ENCODE measurements at places on chromosomes 16 and 17. TPM values are rescaled to one million over a fixed set of nuclear protein-coding genes. Genes with fewer than 3 reads are reported as not detected.

Gene MRC2
- 1.6 TPM for total RNA-seq

Gene ODAD4
- total RNA-seq = 0.39 TPM

DNA sequence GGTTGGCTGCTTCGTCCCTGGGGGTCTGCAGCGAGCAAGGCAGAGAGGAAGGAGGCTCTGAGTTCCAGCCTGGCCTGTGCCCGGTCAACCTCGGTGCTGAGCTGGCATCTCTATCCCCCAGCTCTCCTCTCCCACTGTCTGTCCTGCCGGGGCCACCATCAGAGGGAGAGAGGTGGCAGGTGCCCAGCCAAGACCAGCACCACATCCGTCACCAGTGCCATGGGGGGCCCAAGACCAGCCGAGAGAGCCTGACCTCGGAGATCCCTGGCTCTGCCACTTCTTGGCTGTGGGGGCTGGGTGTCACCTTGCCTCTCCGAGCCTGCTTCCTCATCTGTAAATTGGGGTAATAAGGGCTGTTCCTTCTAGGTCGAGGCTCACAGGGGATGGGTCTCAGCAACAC lies 560 bp upstream of the P2RX1 start:
- H3K27me3 ChIP-seq = no peaks in the 10 kb centered on the region
- no peaks in the 10 kb centered on the region for H3K36me3 ChIP-seq
- no peak overlapping the region for H3K27ac ChIP-seq
- DNase-seq = no peak
- peaks cover 24% of the 10 kb centered on the region for H3K4me1 ChIP-seq

DNA sequence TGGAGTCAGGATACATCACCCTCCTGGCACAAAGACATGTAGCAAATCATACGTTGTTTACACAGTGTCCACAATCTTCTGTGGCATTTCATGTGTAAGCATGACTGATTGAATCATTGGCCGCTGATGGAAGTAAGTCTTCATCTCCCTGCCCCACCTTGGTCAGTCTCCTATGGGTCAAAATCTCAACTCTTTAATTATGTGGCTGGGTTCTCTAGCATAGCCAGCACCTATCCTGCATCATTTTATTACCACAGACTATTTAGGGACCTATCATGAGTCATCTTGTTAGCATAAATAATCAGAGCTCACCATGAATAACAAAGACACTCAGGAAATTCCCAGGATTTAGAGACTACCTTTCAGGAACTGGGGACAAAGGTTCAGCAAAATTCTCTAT lies 15.9 kb downstream of the TANC2 start:
- no peak overlapping the region for H3K27ac ChIP-seq
- H3K4me1 ChIP-seq = no peaks in the 10 kb centered on the region
- no peak for DNase-seq
- no peaks in the 10 kb centered on the region for H3K36me3 ChIP-seq
- H3K4me3 ChIP-seq = no peak overlapping the region
- no peaks in the 10 kb centered on the region for H3K27me3 ChIP-seq

Gene NKD1
- total RNA-seq = 1.1 TPM

Gene PRR35
- not detected for total RNA-seq

- no peak overlapping the region for H3K4me3 ChIP-seq
- H3K36me3 ChIP-seq = no peaks in the 10 kb centered on the region
- H3K27me3 ChIP-seq = peaks cover 1% of the 10 kb centered on the region
- H3K27ac ChIP-seq = no peak overlapping the region
- H3K4me1 ChIP-seq = no peaks in the 10 kb centered on the region
- DNase-seq = no peak
Measured at GRCh38 chr17:31415004-31415454, 23.6 kb downstream of the RAB11FIP4 start.

DNA sequence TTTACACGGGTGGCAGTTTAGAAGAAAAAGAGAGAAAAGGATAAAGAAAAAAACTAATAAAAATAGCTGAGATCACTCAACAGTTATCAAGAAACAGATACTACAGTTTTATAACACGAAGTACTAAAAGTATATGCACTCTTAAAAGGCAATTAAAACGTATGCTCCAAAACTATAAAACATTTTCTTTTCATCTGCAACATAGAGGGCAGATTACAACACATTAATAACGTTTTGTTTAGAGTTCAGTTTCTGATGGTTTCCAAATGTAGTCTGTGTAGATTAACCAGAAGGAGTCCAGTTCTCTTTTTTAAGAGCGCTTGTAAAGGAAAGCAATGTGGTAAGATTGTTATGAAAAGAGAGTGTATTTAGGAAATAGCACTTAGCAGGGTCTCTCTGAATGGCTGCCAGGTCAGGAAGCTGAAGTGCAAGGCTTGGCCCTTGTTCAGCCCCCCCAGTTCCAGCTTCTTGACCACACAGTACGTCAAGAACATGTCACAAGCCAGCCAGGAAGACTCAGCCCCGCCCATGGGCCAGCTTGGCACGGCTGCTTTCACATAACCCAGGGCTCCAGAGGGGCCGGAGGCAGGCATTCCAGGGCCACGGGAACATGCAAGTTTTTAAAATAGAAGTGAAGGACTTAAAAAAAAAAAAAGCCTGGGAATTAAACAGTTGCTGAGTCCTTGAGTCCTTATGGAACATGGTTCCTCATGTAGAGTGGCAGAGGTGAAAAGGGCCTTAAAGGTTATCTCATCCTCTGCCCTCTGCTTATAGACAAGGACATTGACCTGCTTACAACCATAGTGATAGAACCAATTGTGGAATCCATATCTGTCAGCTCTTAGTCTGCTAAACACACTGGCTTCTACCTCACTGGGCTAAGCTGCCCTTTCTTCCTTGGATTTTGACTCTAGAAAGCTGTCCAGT lies 147.4 kb upstream of the TBX2 start:
- no peaks in the 10 kb centered on the region for H3K27me3 ChIP-seq
- no peak overlapping the region for H3K4me3 ChIP-seq
- no peaks in the 10 kb centered on the region for H3K36me3 ChIP-seq
- no peak overlapping the region for H3K27ac ChIP-seq
- H3K4me1 ChIP-seq = peaks cover 24% of the 10 kb centered on the region

Gene WNK4
- total RNA-seq = 0.29 TPM

DNA sequence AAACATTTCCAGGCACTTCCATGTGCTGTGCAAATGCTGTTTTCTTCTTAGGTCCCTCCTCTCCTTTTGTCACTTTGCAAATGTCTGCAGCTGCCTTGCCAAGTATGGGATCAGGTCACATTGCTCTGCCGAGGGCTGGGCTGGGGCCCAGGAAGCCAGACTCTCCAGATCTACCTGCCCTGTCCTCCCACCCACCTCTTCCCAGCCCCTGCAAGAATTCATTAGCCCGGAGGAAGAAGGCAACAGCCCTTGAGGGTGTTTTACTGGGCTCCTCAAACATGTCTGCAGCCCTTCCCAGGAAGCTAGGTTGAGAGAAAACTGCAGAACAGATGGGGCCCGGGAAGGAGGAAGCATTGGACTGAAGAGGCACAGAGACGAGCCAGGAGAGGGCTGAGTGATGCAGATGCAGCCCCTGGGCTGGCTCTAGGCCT lies 47.1 kb downstream of the WSB1 start:
- no peak overlapping the region for H3K4me3 ChIP-seq
- DNase-seq = no peak
- H3K27me3 ChIP-seq = peaks cover 1% of the 10 kb centered on the region
- H3K36me3 ChIP-seq = no peaks in the 10 kb centered on the region
- peaks cover 7% of the 10 kb centered on the region for H3K4me1 ChIP-seq

DNA sequence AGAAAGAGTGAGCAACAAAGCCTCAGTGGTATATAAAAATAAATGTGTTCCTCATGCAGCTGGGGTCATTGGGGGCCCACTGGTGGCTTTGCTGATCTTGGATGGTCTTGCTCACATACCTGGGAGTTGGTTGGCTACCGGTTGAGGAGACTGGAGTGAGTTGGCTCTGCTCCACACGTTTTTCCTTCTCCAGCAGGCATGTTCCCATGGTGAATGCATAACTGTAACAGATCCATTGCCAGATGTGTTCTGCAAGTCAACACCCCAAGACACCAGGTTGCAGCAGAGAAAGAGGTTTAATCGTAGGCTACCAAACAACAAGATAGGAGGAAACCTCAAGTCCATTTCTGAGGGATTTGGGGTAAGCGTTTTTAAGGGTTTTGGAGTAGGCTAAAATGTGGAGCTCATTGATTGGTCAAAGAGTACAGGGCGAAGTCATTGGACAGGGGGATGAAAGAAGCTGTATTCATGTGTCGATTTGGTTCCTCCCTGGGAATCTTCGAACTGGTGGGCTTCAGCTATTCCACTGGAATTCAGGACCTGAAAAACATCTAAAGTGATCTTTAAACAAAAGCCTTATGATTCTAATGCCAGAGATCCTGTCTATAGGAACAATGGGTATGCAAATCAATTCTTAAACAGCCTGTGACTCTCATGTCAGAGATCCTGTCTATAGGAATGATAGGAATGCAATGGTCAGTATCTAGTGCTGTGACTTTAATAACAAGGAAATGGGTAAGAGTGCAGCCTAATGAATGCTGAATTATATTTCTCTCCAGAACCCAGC lies 467.5 kb upstream of the C16orf82 start:
- peaks cover 28% of the 10 kb centered on the region for H3K36me3 ChIP-seq
- DNase-seq = no peak
- H3K4me3 ChIP-seq = peak overlapping the region; percentile 51
- peak overlapping the region; percentile 97 for H3K27ac ChIP-seq
- H3K27me3 ChIP-seq = no peaks in the 10 kb centered on the region

DNA sequence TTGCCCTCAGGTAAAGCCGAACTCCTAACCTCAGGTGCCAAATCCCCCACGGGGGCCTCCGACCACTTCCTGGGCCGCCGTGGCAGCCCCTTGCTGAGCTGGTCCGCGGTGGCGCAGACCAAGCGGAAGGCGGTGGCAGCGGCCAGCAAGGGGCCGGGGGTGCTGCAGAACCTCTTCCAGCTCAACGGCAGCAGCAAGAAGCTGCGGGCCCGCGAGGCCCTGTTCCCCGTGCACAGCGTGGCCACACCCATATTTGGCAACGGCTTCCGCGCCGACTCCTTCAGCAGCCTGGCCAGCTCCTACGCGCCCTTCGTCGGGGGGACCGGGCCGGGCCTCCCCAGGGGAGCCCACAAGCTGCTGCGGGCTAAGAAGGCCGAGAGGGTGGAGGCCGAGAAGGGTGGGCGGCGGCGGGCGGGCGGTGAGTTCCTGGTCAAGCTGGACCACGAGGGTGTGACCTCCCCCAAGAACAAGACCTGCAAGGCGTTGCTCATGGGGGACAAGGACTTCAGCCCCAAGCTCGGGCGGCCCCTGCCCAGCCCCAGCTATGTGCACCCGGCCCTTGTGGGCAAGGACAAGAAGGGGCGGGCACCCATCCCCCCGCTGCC lies 51.6 kb downstream of the ACTG1 start:
- no peaks in the 10 kb centered on the region for H3K36me3 ChIP-seq
- no peaks in the 10 kb centered on the region for H3K27me3 ChIP-seq
- H3K27ac ChIP-seq = no peak overlapping the region
- no peaks in the 10 kb centered on the region for H3K4me1 ChIP-seq
- H3K4me3 ChIP-seq = no peak overlapping the region

Gene ESRP2
- total RNA-seq = 0.10 TPM

- H3K27ac ChIP-seq = no peak overlapping the region
- no peak for DNase-seq
- no peak overlapping the region for H3K4me3 ChIP-seq
- H3K36me3 ChIP-seq = no peaks in the 10 kb centered on the region
Measured at GRCh38 chr16:84854759-84855158, 35.0 kb downstream of the CRISPLD2 start.

- no peak for DNase-seq
- H3K4me1 ChIP-seq = peaks cover 10% of the 10 kb centered on the region
- no peak overlapping the region for H3K4me3 ChIP-seq
- no peaks in the 10 kb centered on the region for H3K27me3 ChIP-seq
- H3K36me3 ChIP-seq = peaks cover 1% of the 10 kb centered on the region
- no peak overlapping the region for H3K27ac ChIP-seq
Measured at GRCh38 chr16:46889245-46889941, 5.2 kb downstream of the GPT2 start.

DNA sequence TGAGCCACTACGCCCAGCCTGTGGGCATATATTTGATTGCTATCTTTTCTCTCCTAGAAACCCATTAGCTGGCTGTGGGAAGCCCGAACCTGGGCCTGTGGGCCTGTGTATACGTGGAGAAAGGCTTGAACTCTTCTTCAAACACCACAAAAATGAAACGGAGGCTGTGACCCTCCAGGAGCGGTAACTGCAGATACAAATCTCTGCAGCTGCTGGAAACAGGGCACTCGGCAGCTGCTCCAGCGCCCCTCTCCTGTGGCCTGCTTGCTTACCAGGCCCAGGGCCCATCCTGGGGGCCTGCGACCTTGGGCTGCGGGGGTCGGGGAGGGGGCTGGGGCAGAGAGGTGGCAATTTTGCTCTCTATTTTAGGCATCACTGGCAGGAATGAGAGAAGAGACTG lies 28.0 kb upstream of the MTSS2 start:
- no peak for DNase-seq
- no peaks in the 10 kb centered on the region for H3K36me3 ChIP-seq
- H3K27me3 ChIP-seq = no peaks in the 10 kb centered on the region
- H3K4me3 ChIP-seq = no peak overlapping the region
- no peaks in the 10 kb centered on the region for H3K4me1 ChIP-seq

DNA sequence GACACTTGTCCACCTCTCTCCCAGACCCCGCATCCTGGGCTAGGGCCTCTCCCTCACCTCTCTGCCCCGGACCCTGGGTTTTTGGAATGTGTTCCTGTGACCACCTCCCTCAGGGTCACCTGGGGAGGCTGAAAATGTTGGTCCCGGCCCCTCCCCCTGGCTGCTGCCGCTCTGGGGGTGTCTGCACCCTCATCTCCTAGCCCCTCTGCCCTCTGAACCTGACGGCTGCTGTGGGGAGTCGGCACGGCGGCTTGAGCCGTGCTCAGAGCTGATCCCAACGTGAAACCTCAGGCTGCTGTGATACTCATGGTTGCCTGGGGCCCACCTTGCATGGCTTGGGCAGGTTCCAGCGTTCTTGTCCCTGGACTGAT lies 42.8 kb downstream of the ADCY7 start:
- H3K27me3 ChIP-seq = no peaks in the 10 kb centered on the region
- no peak overlapping the region for H3K27ac ChIP-seq
- no peak for DNase-seq
- H3K4me1 ChIP-seq = peaks cover 9% of the 10 kb centered on the region
- no peak overlapping the region for H3K4me3 ChIP-seq

Gene ZNF469
- total RNA-seq = 0.59 TPM

Gene SEZ6
- total RNA-seq = not detected

GRCh38 chr16:17082095-17082882 lies 388.5 kb downstream of the XYLT1 start:
- no peak for DNase-seq
- H3K4me1 ChIP-seq = no peaks in the 10 kb centered on the region
- H3K27me3 ChIP-seq = peaks cover 4% of the 10 kb centered on the region
- no peaks in the 10 kb centered on the region for H3K36me3 ChIP-seq

Gene ASPSCR1
- total RNA-seq = 32.2 TPM

DNA sequence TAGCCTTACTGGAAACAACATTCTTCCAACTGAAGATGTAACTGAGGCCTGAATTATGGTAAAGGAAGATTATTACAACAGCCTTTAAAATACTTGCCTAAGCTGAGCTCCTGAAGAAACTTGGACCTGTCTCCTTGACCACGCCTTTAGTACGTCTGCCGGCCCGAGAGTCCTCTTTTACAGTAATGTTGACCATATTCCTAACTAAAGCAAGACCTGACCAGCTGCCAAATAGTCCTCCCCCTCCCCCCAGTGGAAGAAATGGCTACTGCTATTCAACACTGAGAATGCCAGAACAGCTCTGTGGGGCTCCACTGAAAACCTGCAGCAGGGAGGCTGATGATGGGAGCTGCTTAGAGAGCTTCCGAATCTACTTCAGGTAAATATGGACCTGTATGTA lies 12.6 kb upstream of the FOXJ1 start:
- H3K27ac ChIP-seq = no peak overlapping the region
- no peak overlapping the region for H3K4me3 ChIP-seq
- no peak for DNase-seq
- peaks cover 26% of the 10 kb centered on the region for H3K4me1 ChIP-seq
- no peaks in the 10 kb centered on the region for H3K27me3 ChIP-seq

Gene AOC2
- total RNA-seq = 4.0 TPM

Gene SEC14L5
- not detected for total RNA-seq
